ENCODE measurements at places on chromosomes 12 and 14.

DNA sequence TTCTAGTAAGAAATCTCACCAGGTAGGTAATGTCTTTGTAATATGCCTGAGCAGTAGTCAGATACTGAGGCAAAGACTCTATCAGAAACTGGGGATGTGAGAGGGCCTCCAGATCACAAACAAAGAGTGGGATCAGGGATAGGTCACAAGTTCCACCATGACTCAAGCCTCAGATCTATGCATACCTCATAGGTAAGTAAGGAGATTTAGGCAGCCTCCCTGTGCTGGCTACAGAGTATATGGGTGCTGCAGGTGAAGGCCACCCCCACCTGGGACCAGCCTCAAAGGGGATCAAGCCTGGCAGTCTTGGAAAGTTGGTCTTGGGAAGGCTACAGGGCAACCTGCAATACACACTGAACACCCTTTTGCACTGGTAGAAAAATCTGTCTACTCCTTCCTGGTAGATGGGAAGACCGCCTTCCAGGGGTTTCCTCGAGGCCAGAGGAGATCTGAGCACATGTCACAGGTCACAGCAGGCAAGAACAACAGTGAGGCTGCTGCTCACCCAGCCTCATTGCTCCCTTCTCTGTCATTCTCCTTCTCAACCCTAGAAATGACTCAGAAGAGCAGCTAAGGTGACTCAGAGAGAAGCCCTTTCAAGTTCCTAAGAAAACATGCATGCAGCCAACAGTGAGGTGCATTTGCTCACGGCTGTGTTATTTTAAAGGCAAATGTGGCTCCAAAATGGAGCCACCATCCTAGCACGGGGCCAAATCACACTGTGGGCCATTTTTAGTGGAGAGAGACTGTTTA is 143.4 kb upstream of the CDKN3 start:
- DNase-seq = no peak

DNA sequence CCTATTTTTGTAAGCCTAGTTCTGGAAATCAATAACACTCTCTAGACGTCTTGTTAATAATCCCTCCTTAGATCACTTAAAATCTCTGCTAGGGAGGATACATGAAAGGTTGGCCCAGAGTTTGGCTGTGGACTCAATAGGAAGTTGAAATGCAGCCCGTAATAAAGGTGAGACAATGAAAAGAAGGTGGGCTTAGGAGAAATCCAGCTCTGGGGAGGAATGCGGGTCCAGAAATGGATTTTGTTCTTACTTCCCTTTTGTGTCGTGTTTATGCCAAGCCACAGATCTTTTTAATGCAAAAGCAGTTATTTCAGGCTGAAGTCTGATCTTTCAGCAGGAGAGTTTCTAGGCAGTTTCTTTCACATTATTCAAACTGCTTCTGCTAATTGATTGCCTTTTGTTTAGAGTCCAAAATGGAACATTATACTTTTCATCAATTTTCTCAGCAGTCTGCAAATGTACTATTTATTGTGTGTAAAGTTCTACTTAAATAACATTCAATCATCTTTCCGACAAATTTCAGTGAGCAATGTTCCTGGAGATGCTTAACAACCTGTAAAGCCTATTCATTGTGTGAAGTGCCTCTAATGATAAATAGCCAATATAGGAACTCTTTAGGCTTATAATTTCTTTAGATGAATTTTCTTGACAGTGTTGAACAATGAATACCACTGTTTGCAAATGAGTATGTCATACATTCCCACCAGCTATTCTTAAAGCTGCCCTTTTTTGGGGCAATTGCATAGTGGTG is 252.9 kb upstream of the KRR1 start:
- DNase-seq = no peak

DNA sequence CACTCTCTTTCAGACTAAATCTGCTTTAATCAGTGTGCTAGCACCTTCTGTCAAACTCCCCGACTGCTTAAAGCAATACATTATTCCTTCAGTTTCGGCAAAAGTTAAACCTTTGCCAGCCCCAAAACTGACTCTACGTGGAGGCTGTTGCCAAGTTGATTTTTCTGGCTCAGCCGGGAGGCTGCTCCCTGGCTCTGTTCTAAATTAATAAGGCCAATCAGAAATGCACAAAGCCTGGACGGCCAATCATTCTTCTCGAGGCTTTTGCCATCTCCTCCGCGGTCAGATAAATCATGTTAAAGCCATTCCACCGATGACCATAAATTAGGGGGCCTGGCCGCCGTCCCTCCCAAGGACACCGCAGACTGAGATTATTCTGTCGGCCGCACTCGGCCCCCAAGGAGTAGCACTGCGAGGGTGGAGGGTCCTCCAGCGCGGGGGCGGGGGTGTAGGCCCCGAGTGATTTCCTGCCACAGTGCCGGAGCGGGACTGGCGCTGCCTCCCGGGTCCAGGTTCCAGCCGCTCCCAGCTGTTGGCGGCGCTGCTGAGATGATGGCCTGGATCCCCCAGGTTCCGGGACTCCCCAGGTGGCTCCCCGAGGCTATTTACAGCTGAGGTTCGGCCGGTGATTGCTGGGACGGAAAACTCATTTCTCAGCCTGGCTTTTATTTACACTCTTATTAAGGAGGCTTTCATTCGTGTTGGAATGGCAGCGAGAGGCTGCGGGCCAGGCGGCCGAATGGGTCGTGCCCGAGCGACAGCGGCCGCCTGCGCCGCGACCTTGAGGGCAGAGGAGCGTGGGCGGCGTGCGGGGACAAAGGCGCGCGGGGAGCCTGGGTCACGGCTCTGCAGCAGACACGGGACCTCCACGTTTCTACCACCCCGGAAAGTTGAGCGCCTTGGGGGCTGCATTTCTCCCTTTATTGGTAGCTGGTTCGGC is 165.1 kb downstream of the MON2 start:
- DNase-seq = peak; percentile 75

DNA sequence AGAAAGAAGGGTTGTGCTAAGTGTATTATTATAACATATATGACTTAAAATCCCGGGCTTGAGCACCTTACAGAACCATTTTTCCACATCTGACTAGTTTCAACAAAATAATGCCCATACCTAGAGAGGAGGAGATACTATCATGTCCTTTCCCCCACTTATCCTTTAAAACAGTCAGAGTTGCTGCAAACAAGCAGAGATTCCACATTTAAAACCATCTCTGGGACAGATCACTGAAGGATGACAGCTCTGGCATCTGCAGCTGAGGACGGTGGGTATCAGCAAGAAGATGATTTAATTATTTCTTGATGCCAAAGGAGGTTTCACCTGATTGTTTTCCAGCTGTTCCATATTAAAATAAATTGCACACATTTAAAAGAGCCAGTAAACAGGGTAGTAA is 328.0 kb upstream of the TMTC1 start:
- DNase-seq = no peak

- DNase-seq = no peak
These were observed 217.3 kb downstream of the C12orf75 start for GRCh38 chr12:105547786-105548185.

DNA sequence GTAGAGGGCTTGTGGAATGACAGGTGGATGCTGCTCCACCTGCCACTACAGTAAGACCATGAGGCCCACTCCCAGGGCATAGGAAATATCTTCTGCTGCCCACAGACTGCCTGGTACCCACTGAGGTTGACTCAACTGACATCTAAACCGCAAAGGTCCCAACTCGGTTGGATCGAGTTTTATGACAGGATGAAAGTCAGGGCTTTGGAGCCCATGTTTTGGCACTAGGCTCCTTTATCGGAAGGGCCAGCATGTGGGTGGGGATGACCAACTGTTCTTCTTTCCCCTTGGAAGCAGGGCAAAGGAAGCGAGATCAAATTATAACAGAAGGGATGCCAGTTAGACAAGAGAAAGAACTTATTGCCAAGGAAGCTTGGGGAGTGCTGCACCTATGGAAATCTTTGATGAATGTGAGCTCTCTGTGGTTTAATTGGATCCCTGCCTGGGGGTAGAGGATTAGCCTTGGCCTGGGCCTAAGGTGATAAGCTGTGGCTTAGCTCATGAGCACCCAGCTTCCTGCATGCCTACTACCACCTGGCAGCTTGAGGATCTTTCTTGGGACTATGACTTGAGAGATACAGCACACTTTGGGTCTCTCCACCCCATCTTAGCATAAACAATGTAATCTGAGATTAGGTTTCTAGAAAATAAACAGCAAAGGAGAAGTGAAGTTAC is 121.8 kb downstream of the KCNA5 start:
- no peak for DNase-seq

- no peak for DNase-seq
These were observed 709.0 kb upstream of the FOXG1 start for GRCh38 chr14:28057359-28058296.

GRCh38 chr12:122880668-122881067 is 15.3 kb downstream of the VPS37B start:
- peak; percentile 73 for DNase-seq

- DNase-seq = no peak
These were observed 21.0 kb upstream of the DUSP16 start for GRCh38 chr12:12583510-12584178.

- DNase-seq = peak; percentile 55
These were observed 263.2 kb downstream of the ADAMTS20 start for GRCh38 chr12:43288671-43289425.

- no peak for DNase-seq
These were observed 186.6 kb downstream of the DUSP6 start for GRCh38 chr12:89165703-89166102.

DNA sequence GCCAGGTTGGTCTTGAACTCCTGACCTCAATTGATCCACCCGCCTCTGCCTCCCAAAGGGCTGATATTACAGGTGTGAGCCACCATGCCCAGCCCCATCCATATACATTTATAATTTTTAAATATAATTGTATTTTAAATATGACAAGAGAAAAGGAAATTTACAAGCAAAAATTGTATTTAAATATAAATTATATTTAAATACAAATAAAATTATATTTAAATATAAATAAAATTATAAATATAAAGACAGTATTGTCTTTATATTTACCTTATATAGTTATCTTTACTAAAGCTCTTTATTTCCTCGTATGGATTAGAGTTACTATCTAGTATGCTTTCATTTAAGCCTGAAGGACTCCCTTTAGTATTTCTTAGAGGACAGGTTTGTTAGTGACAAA is 11.9 kb upstream of the ATF7 start:
- DNase-seq = no peak

DNA sequence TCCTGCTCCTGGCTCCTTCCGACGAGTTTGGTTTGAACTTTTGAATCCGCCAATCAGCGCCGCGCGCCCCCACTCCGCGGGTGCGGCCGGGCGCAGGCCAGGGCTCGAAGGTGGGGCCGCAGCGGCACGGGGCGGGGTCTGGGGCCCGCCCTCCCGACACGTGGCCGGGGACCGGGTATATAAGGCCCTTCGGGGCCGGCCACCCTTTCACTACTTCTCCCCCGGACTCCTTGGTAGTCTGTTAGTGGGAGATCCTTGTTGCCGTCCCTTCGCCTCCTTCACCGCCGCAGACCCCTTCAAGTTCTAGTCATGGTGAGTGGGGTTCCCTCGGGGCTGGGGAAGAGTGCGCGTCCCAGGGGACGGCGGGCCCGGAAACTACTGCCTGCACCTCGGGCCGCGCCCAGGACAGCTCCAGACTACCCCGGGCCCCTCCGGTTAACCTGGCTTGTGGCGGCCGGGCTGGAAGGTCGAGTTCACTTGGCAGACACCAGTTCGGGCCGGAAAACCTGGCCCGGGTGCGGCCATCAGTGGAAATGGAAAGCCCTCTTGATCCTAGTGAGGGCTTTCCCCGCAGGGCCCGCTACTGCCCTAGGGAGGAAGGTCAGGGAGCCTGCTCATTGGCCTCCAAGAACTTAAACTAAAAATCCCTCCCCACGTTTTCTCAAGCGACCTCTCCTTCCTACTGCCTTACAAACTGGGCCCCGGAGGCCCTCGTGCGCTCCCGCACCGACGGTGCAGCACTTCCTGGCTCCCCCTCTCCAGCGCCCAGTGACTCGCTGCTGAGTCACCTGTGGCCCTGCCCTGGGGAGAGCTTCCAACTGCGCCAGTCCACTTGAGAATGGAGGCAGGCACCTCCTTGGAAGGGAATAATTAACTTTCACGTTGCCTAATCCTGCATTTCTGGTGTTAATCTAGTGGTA is at the start of gene TUBA1C:
TUBA1C (plus strand) TSS at position 210 of the 920 bp plus-strand sequence; CDS start at position 310, 100 bp downstream.
- peak; percentile 95 for DNase-seq

DNA sequence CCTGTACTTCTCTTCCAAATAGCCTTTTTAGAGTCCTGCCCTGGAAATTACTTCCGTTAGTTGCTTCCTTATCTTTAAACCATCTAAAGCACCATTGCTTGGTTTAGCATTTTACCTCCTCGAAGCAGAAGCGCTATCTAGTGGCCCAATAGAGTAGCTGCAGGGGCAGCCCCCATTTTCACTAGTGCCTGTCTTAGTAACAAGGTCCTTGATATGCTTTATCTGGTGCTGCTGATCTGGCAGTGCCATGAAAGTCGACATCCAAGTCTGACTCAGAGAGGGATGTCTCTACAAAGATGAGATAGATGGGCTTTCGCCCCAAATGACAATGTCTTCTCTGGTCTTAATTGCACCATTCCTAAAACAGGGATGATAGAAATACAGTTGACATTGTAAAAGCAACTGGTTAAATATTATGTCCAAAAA is 25.0 kb upstream of the CIT start:
- peak; percentile 76 for DNase-seq

DNA sequence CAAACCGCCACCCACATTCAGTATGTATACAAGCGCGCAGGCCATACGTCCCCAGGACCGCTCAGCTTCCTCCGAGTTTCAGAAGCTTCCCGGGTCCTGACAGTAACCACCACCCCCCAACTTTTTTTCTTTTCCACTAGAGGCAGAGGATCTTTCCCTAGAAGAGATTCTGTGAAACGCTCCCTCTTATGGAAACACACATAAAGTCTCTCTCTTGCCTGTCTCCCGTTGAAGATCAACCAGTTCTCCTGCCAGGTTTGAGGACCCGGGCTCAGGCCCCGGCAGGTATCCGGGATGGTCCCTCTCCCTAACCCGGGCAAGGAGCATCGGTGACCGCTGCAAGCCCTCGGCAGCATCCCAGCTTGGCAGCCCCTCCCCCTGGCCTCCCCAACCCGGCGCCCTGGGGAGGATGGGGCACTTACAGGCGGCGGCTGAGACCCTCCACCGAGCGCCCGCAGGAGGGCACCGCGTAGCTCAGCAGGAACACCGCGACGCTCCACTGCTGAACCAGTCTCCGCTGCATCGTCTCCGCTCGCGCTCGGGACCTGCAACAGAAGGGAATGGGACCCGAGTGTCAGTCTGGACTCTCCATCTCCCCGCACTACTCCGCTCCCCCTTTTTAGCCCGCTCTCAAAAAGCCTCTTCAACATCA is 3.4 kb downstream of the PTHLH start:
- peak; percentile 54 for DNase-seq

- no peak for DNase-seq
These were observed 50.0 kb upstream of the USP44 start for GRCh38 chr12:95601091-95601961.

GRCh38 chr12:65015850-65016249 is 105.3 kb downstream of the WIF1 start:
- DNase-seq = no peak

- DNase-seq = no peak
These were observed 105.8 kb downstream of the C12orf50 start for GRCh38 chr12:87923361-87923760.

DNA sequence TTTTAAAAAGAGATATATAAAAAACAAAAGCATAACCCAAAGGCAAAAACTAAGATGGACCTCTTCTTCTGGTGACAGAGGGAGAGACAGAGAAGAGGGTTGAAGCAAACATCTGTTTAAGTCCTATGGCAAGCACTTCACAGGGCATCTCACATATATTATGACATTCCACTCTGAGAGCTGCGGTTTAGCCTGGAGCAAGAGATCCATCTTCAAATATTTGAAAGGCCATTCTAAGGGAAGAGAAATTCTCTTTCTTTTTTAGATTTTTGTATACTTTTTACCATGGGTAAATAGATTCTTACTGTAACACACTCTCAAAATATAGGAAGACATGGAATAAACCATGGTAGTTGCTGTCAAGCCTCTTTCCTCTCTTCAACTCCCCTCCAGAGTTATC is 204.1 kb downstream of the GXYLT1 start:
- DNase-seq = no peak

- DNase-seq = no peak
These were observed 798 bp downstream of the CELA1 start for GRCh38 chr12:51345681-51346080.

All from neural progenitor cell (in vitro differentiated cells).